GM10248 (cell line): ENCODE measurements at places on chromosomes 13 and 19.

GRCh38 chr19:52987221-52987620, 24.5 kb upstream of the ZNF816 start:
- DNase-seq, result no peak

- DNase-seq, result no peak
These were observed 285.0 kb upstream of the PCDH20 start for GRCh38 chr13:61700620-61701019.

- DNase-seq, result no peak
These were observed 844 bp upstream of the RFX1 start for GRCh38 chr19:14006766-14007562.

GRCh38 chr13:48210178-48210577, 22.8 kb upstream of the ITM2B start:
- DNase-seq, result no peak

DNA sequence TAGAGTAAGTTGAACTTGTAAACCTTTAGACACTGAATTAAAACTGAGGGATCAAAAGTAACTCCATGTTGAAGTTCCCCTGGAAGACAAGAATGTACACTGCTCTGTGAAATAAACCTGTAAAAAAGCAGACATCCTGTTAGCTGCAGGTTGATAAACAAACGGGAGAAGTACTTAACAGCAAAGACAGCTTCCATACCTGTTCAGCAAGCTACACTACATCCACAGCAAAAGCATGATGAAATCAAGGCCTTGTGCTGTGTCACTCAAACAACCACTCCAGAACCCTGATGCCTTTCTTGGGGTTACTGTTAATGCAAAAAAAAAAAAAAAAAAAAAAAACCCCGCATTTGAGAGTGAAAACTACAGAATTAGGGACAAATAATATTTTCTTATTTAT, 20.8 kb downstream of the ANKRD10 start:
- no peak for DNase-seq

GRCh38 chr19:892243-892893, 619 bp downstream of the MED16 start:
- no peak for DNase-seq

- no peak for DNase-seq
These were observed 74.4 kb upstream of the ZNF599 start for GRCh38 chr19:34847393-34847792.
